ENCODE measurements at places on chromosomes 2 and 18. TPM values are rescaled to one million over a fixed set of nuclear protein-coding genes. Genes with fewer than 3 reads are reported as not detected.

The IGFBP2 gene
- 82.1 TPM for total RNA-seq

The C2orf78 gene
- not detected for total RNA-seq

The DSG2 gene
- 0.69 TPM for total RNA-seq

The GNLY gene
- 0.28 TPM for total RNA-seq

DNA sequence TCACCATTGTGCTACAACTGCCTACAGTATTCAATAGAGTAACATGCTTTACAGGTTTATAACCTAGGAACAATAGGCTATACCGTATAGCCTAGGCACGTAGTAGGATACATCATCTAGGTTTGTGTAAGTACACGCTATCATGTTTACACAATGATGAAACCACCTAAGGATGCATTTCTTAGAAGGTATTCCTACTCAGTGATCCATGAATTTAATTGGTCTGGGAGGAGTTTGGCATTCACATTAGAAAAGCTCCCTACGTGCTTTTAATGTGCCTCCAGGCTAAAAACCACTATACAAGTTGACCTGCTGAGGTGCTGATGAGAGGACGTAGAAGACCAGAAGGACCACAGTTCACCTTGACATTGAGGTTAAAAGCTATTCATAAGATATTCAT, 154.5 kb upstream of the LRRTM1 start:
- H3K4me3 ChIP-seq = no peak overlapping the region
- no peaks in the 10 kb centered on the region for H3K36me3 ChIP-seq
- H3K27ac ChIP-seq = no peak overlapping the region

DNA sequence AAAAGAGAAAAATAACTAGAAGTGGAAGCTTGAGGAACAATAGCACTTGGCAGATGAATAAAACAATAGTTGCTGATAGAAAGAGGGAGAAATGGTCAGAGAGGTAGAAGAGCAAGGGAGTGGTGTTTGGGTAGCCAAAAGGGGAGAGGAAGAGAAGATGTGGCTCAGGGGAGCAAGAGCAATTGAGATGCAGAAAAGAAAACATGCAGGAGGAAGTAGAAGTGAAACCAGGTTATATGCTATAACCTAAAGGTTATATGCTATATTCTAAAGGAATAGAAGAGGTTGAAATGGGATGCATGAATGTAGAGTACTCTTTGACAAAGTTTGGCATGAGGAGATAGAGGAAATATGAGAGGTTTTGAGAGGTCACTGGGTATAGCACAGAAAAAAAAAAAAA, 759.5 kb downstream of the SATB2 start:
- no peak overlapping the region for H3K27ac ChIP-seq
- no peaks in the 10 kb centered on the region for H3K4me1 ChIP-seq
- no peaks in the 10 kb centered on the region for H3K27me3 ChIP-seq
- no peak for DNase-seq
- no peaks in the 10 kb centered on the region for H3K36me3 ChIP-seq

GRCh38 chr18:63236406-63236805, 83.2 kb downstream of the BCL2 start:
- no peaks in the 10 kb centered on the region for H3K36me3 ChIP-seq
- H3K4me1 ChIP-seq = no peaks in the 10 kb centered on the region
- H3K4me3 ChIP-seq = no peak overlapping the region
- peak; percentile 32 for DNase-seq
- peak overlapping the region; percentile 75 for H3K27ac ChIP-seq

GRCh38 chr2:217047209-217047608, 187.3 kb upstream of the TNP1 start:
- no peaks in the 10 kb centered on the region for H3K4me1 ChIP-seq
- no peaks in the 10 kb centered on the region for H3K36me3 ChIP-seq
- H3K27me3 ChIP-seq = no peaks in the 10 kb centered on the region
- H3K4me3 ChIP-seq = no peak overlapping the region

- H3K27ac ChIP-seq = no peak overlapping the region
- H3K36me3 ChIP-seq = no peaks in the 10 kb centered on the region
- H3K4me1 ChIP-seq = no peaks in the 10 kb centered on the region
- no peak overlapping the region for H3K4me3 ChIP-seq
- no peak for DNase-seq
Observed at GRCh38 chr2:55912926-55913325, 10.7 kb downstream of the EFEMP1 start.

GRCh38 chr18:62088156-62088555, 98.7 kb downstream of the PIGN start:
- H3K36me3 ChIP-seq = no peaks in the 10 kb centered on the region
- no peak for DNase-seq
- H3K27me3 ChIP-seq = no peaks in the 10 kb centered on the region

- DNase-seq = no peak
- no peaks in the 10 kb centered on the region for H3K36me3 ChIP-seq
- no peak overlapping the region for H3K4me3 ChIP-seq
Observed at GRCh38 chr2:90207454-90208058, 1516.1 kb downstream of the RPIA start.

- H3K4me3 ChIP-seq = no peak overlapping the region
- no peaks in the 10 kb centered on the region for H3K27me3 ChIP-seq
- no peaks in the 10 kb centered on the region for H3K36me3 ChIP-seq
- H3K4me1 ChIP-seq = no peaks in the 10 kb centered on the region
- no peak overlapping the region for H3K27ac ChIP-seq
- no peak for DNase-seq
Observed at GRCh38 chr18:78238404-78239089, 741.1 kb upstream of the SALL3 start.

Measured in adrenal gland (tissue), 19 donors.